ENCODE measurements at places on chromosomes 2 and 18. TPM values are rescaled to one million over a fixed set of nuclear protein-coding genes. Genes with fewer than 3 reads are reported as not detected.

The GAREM2 gene
- polyA plus RNA-seq: 6.9 TPM

The PRSS56 gene
- polyA plus RNA-seq: 0.27 TPM

The MAL gene
- polyA plus RNA-seq: 267 TPM

The COLEC12 gene
- 24.0 TPM for polyA plus RNA-seq

The GAL3ST2 gene
- 0.83 TPM for polyA plus RNA-seq

GRCh38 chr2:9832586-9832985, 10.7 kb upstream of the TAF1B start:
- DNase-seq: no peak

DNA sequence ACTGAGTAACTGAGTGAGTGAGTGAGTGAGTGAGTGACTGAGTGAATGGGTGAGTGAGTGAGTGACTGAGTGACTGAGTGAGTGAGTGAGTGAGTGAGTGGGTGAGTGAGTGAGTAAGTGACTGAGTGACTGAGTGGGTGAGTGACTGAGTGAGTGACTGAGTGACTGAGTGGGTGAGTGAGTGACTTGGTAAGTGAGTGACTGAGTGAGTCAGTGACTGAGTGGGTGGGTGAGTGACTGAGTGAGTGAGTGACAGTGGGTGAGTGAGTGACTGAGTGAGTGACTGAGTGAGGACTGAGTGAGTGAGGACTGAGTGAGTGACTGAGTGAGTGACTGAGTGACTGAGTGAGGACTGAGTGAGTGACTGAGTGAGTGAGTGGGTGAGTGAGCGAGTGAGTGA, 13.9 kb downstream of the MAL start:
- DNase-seq: no peak

GRCh38 chr2:105731511-105731910, 13.2 kb upstream of the NCK2 start:
- DNase-seq: no peak

DNA sequence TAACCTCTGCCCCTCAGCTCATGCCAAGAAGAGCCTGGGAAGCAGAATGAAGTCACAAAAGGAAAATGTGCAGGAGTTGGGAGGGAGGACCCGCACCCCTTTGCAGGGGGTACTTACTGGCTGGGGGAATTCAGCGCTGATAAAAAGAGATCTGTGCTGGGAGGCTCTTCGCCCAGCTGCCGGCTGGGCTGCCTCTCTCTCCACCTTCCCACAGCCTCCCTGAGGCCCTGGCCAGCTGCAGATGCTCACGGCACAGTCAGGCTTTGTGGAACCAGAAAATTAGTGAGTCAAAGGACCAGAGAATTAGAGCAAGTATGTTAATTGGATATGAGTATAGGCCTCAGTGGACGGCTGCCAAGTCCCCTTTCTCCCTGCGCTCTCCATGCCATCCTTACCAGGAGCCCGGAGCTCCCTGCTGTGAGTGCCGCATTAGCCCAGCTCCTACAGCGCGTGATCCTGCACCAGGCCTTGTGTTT, 181.7 kb upstream of the SH3BP4 start:
- no peak for DNase-seq

DNA sequence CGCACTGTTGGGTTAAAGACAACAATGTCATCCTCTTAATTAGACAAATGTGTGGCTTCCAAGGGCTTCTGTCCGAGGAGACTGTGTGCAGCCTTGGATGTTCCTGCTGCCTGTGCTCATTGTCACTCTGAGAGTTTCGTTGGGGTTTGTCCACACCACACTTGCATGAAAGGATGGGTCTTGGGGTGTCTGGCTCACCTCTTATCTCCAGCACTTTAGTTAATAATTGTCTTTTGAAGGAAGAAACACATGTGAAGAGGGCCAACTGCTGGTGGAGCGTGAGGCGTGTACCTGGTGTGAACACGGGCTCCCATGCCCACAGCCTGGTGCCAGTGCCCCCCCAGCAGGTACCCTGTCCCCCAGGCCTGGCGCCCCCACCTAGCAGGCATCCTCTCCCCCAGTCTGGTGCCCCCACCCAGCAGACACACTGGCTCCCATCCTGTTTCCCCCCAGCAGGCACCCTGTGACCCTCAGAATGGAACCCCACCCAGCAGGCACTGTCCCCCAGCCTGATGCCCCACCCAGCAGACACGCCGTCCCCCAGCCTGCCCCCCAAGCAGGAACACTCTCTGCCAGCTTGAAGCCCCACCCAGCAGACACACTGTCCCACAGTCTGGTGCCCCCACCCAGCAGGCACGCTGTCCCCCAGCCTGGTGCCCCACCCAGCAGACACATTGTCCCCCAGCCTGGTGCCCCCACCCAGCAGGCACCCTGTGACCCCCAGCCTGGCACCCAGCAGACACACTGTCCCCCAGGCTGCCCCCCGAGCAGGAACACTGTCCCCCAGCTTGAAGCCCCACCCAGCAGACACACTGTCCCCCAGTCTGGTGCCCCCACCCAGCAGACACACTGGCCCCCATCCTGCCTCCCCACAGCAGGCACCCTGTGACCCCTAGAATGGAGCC, 96.3 kb upstream of the TMEM18 start:
- no peak for DNase-seq

DNA sequence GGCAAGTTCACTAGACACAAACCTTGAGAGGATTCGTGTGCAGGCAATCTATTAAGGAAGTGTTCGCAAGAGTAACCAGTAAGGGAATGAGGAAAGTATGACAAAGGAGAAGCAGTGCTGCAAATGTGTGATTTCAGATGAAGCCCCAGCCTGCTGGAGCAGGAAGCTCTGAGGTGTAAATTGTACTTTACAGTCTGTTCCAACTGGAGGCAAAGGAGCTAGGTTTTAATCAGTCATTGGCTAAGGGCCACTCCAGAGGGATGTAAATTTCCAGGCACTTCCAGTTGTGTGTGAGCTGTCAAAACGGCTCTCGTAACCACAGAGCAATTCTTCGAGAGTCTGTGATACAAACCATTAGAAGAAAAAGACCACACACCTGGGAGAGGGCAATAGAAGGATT, 359.5 kb upstream of the FAM98A start:
- DNase-seq: peak; percentile 6

- no peak for DNase-seq
Observed at GRCh38 chr18:37429791-37430190, 135.8 kb downstream of the CELF4 start.

GRCh38 chr18:48663931-48664847, 125.4 kb downstream of the CTIF start:
- DNase-seq: no peak

- no peak for DNase-seq
Observed at GRCh38 chr2:173962031-173962430, 3.1 kb downstream of the SP3 start.

DNA sequence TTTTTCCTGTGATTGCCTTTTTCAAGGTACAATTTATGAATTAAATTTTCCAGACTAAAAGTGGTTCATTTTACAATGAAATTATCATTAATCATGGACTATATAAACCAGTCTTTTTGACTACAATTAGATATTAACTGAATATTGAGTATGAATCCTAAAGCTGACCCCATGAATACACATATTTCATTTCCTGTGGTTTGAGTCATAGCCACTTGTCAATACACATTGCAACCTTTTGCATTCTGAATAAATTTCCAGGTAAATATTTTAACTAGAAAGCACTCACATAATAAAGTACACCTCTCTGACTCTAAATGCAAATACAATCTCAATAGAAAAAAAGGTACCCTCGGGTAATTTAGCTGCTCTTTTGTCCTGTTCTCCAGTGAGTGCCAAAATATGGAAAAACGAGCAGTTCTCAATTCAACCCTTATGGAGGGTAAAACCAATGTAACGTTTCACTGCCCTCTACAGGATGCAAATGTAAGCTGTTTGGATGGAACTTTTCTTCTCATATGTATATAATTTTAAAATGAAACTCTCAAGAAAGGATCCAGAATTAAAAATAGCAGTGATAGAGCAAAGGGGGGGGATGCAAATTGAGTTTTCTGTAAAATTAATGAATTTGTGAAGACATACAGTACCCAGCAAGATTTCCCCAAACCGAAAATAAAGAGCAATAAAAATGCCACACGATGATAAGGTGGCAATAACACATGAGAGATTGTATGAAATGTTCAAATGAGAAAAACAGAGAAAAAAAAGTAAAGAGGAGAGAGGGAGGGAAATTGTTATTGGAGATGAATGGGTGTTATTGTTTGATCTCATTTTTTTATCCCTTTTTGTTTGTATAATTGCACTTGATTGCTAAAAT, 1795.7 kb upstream of the PIK3C3 start:
- DNase-seq: peak; percentile 20

DNA sequence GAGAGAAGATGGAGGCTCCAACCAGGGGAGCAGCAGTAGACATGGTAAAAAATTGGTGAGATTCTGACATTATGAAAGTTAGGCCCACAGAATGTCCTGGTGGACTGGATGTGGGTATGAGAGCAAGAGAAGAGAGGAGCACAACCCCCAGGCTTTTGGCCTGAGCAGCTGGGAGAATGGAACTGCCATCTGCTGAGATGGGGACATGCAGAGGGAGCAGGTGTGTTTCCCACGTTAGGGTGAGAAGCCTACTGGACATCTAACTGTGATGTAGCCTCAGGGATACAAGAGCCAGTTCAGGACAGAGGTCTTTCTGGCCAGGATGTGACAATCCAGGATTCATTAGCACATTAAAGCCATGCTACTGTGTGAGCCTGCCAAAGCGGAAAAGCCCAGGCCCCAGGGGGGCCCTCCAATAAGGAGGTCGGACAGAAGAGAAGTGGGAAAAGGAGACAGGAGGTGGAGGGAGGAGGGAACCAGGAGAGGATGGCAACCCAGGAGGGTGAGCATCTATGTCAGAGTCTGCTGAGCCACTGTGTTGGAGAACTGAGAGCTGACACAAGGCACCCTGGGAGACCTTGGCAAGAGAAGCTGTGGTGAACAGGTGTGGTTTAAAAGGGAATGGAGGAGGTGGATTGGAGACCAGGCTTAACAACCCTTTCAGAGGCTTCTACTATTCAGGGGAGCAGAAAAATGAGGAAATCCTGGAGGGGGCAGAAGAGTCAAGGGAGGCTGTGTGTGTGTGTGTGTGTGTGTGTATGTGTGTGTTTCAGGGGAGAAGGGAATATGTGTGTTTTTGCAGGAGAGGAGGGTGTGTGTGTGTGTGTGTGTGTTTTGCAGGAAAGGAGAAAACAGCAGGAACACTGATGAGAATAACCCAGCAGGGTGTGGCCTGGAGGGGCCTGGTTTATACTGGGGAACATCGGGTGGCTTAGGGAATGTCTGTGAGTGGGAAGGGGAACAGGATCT, 10.5 kb downstream of the CYB5A start:
- no peak for DNase-seq

- DNase-seq: no peak
Observed at GRCh38 chr2:187529248-187529976, 24.8 kb downstream of the TFPI start.

DNA sequence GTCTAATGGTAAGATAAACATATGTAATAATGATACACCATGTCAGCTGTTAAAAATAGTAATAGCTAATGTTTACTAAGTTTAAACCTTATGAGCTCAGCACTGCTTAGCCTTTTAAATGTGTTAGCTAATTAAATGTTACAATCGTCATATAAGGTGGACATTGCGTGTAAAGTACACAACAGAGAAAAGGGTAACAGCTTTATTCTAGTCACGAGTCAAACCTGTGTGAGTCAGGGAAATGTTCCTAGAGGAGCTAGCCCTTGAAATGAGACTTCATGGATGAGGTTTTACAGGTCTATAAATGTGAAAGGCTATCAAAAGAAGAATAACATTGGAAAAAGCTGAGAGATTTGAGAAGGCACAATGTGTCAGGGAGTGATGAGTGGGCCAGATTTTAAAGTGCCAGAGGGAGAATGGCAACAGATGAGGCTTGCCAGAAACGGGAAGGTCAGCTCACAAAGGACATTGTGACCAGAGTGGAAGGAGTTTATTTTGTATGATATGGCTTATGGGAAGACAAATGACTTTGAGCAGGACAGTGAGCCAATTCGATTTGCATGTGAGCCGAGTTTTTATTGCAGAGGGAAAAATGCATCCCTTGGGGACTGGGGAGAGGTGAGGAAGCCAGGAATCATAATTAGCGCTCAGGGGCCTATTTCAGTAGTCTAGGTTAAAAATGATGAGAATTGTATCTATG, 276.3 kb downstream of the CTNNA2 start:
- no peak for DNase-seq

DNA sequence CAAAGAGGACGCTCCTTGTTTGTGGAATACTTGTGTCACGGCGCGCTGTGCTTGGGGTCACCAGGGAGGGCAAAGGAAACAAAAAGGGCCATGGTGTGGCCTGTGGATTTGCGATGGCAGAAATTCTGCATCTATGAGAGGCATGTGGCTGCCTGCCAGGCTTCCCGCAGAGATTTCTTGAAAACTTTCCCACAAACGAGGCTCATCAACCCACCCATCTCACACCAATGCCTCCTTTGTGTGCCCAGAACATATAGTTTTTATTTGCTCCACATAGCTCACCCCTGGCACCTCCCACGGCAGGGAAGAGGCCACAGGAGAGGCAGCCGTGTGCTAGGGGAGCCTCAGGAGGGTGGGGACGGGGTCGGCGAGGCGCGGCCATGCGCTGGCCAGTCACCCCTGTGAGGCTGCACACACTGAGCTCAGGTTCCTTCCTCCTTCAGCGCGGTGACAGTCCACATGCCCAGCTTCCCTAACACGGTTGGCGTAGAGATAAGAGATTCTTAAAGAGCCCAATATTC, 100.3 kb downstream of the MBP start:
- DNase-seq: no peak
